ENCODE measurements at places on chromosomes 3 and 15.
A peak's percentile ranks its signal among the peaks of the same experiment; 100 is the strongest.

GRCh38 chr15:64004587-64004986 is 41.7 kb downstream of the DAPK2 start:
- no peak for DNase-seq

DNA sequence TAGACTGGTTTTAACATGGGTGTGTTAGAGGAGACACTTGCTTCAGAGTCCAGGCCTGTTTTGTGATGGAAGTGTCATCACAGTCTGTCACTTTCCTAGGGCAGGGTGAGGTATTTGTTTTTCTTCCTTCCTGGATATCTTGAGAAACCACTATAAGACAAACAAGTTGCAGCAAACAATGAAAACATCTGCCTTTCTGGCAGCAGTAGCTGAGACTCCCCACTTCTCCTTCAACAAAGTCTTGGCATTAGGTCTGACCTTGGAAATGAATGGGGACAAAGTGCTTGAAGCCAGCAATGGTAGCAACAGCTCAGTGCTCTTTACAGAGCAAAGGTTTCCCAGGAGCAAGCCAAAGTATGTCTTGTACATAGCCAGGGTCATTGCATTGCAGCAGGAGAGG is 64.6 kb downstream of the CD200 start:
- DNase-seq, result no peak

DNA sequence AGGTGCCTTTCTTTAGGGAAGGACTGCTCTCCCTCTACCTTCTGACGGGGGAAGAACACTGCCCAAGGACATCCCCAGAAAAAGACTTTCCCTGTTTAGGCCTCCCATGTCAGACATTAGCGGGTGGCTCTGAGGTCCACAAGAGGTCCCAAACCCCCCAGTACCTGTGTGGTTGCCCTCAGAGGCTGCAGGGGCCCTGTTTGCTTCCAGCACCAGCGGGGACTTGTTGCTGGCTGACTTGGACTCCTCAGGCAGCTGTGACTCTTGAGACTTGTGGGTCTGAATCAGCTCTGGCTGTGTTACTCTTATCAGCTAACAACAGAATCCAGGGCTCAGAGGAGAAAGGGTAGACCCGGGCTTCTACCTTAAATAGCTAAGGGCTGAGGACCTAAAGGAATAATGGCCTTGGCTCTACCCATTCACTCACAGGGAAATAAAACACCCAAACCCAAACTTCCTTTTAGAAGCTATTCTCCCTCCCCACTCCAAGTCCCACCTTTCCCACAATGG is 39.2 kb downstream of the SEMA3G start:
- no peak for DNase-seq

- no peak for DNase-seq
Observed at GRCh38 chr3:183824761-183825455, 469 bp downstream of the MAP6D1 start.

DNA sequence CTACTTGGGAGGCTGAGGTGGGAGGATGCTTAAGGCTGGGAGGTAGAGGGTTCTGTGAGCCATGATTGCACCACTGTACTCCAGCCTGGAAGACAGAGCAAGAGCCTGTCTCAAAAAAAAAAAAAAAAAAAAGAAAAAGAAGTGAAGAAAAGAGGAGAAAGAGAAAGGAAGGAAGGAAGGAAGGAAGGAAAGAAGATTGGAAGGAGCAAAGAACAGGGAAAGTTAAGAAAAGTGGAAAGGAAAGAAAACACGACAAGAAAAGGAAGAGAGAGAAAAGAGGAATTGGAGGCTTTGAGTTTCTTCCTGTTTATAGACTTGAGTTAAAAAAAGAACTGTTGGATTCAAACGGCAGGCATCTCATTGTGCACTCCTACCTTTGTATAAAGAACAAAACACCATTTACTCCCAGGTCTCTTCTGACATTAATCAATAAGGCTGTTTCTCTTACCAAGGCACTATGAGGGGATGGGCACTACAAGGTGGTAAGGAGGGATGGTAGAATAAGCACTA is 73.5 kb downstream of the EDEM1 start:
- DNase-seq, result no peak

- DNase-seq, result no peak
Observed at GRCh38 chr15:89157918-89158564, 63.3 kb downstream of the RLBP1 start.

GRCh38 chr3:73072634-73073033 is 11.2 kb downstream of the EBLN2 start:
- no peak for DNase-seq

DNA sequence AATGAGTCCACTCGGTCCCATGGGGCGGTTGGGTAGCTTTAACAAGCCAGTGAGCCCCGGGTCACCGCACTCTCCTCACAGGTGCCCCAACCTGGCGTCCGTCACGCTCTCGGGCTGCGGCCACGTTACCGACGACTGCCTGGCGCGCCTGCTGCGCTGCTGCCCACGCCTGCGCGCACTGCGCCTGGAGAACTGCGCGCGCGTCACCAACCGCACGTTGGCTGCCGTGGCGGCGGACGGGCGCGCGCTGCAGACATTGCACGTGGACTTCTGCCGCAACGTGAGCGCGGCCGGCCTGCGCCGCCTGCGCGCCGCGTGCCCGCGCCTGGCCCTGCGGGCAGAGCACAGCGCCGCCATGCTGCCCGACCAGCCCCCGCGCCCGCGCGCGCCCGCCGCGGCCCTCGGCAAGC is 3.4 kb downstream of the FBXL22 start:
- peak; percentile 81 for DNase-seq

DNA sequence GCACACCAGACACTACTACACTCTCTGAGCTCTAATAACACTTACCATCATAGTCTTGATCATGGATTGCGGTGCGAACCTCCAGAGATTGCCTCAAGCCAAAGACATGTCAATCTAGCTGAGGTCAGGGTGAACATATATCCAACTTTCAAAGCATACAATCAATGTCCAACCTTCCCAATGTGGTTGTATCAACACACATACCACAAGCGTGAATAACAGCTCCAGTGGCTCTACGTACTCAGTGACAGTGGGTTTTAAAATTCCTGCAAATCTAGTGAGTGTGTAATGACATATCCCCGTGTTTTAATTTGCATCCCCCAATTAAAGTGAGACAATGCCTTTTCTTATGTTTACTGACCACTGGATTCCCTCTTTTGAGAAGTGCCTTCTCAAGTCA is 29.6 kb downstream of the SFMBT1 start:
- DNase-seq, result no peak

DNA sequence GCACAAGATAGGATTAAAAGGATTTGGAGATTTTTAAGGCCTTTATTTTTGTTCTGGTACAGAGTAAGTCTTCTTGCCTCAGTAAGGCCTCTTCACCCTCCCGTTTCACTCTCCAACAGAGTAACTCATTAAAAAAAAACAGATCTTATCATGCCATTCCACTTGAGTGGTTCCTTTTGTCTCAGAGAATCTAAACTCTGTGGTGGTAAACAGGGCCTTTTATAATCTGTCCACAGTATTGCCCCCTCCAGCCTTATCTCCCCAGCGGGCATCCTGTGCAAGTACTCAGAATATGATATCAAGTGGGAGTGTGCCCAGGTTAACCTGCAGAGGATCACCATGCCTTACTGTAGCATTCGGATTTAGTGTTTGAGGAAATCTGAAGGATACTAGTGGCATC is 20.3 kb upstream of the ATOSA start:
- no peak for DNase-seq

GRCh38 chr3:158790901-158791589 is 10.8 kb upstream of the MFSD1 start:
- no peak for DNase-seq

GRCh38 chr3:43076857-43077256 is 29.0 kb downstream of the POMGNT2 start:
- DNase-seq, result no peak

- DNase-seq, result no peak
Observed at GRCh38 chr15:80902298-80902801, 87.3 kb downstream of the MESD start.

DNA sequence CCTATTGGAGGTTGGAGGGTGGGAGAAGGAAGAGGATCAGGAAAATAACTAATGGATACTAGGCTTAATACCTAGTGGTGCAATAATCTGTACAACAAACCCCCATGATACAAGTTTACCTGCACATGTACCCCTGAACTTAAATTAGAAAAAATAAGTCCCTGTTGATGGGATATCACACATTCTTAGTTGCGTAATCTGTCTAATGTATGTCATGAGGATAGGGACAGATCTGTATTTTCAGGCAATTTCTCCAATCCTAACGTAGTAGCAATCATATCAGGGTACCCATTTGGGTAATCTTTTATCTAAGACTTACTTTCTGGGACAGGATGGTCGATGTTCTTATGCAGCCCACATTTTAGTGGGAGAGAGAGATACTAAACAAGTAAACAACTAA is 239.1 kb upstream of the AZI2 start:
- DNase-seq, result no peak

- no peak for DNase-seq
Observed at GRCh38 chr3:122714273-122714672, 33.6 kb downstream of the PARP14 start.

GRCh38 chr3:191268737-191269136 is 60.5 kb upstream of the CCDC50 start:
- no peak for DNase-seq

- no peak for DNase-seq
Observed at GRCh38 chr15:63015618-63016017, 26.9 kb upstream of the TPM1 start.

DNA sequence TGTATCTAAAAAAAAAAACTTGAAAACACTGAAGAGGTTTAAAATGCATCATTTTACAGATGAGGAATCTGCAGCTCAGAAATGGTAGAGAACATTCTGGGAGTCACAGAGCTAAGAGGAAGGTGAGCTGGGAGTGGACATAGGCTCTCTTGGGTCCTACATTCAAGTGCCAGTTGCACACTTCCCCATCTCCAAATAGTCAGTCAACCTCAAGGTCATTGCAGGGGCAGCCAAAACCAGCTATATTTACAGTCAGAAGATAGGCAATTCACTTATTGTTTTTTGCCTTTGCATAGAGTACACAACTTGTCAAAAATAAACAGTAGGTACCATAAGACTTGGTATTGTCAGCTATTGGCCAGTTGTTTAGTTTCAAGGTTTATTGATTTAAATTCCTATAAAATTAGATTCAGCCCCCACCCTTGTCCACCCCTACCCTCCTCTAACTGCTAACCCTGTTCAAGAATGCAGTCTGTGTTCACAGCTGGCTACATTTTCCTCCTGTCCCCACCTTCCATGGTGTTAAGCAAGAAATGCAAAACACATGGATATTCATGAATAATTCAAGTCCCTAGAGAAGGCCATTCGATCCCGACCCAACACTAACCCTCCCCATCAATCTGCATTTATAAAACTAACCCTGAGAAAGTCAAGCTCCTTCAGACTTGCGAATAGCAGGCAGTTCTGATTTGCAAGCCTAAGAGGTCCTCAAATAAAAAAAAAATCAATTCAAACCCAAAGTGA is 567.0 kb upstream of the MCTP2 start:
- DNase-seq, result no peak

DNA sequence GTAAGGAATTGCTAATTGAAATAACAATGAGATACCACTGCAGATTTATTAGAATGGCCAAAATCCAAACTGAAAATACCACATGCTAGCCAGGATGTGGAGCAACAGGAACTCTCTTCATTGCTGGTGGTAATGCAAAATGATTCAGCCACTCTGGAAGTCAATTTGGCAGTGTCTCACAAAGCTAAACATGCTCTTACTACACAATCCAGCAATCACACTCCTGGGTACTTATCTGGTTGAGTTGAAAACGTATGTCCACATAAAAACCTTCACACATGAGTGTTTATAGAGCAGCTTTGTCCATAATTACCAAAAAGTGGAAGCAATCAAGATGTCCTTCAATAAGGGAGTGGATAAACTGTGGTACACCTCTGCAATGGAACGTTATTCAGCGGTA is 113.3 kb downstream of the SMAD6 start:
- DNase-seq, result no peak

DNA sequence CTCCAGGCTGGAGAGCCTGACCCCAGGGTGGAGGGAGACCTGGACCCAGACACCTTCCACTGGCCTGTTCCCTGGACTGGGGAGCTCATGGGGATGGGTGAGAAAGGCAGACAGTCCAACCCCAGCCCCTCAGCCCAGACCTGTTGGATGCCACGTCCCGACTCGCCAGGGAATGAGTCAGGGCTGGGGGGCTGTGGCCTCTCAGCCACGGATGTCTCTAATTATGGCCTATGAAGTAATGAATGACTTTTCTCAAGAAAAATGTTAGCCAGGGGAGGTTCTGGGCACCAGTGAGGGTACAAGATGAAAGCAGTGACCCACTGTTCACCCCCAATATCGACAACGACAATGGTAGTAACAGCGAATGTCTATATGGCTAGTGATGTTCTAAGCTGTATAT is 107.0 kb upstream of the RPL32 start:
- no peak for DNase-seq

GRCh38 chr15:29854413-29854812 is 32.1 kb upstream of the TJP1 start:
- DNase-seq, result no peak

GRCh38 chr15:33985287-33985686 is 17.0 kb downstream of the CHRM5 start:
- DNase-seq, result no peak

DNA sequence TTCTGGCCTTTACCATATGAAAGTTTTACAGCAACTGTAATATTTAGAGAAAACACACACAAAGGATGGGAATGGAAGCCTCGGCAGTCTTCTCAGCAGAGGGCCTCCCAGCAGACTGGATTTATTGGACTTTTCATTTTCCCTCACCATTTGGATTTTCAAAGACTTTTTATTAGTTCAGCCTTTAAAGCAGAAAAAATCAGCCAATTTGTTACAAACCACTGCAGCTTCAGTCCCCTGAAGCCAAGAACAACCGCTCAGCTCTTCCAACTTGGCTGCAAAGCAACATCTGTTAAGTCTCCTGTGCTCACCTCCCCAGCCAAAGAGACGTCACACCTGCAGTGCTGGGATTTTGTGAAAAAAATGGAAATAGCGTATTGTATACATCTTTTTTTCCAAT is 120.8 kb downstream of the GMPS start:
- DNase-seq, result no peak

Measured in activated CD8-positive, alpha-beta memory T cell treated with anti-CD3 and anti-CD28 coated beads for 1 hour (primary cell).